ENCODE measurements at places on chromosomes 5 and 9.

DNA sequence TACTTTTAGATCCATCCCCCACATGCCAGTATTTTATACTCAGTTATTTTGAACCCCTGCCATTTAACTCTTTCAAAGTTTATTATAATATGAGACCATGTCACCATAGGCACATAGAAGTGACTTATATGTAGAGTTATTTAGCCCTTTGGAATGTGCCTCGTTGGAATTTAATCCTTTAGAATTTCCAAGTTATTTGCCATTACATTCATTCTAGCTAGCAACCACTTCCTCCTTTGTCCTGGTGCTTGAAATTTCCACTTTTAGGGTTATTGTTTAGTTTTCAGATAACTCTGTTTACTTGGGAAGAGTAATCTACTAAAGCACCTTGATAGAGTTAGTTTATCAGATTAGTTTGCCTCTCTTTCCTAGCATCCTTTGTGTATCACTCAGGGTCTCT is 82.8 kb upstream of the TLE1 start:
- DNase-seq, result peak; percentile 76

GRCh38 chr5:149580808-149581191 is 498 bp upstream of the ARHGEF37 start:
- DNase-seq, result no peak

DNA sequence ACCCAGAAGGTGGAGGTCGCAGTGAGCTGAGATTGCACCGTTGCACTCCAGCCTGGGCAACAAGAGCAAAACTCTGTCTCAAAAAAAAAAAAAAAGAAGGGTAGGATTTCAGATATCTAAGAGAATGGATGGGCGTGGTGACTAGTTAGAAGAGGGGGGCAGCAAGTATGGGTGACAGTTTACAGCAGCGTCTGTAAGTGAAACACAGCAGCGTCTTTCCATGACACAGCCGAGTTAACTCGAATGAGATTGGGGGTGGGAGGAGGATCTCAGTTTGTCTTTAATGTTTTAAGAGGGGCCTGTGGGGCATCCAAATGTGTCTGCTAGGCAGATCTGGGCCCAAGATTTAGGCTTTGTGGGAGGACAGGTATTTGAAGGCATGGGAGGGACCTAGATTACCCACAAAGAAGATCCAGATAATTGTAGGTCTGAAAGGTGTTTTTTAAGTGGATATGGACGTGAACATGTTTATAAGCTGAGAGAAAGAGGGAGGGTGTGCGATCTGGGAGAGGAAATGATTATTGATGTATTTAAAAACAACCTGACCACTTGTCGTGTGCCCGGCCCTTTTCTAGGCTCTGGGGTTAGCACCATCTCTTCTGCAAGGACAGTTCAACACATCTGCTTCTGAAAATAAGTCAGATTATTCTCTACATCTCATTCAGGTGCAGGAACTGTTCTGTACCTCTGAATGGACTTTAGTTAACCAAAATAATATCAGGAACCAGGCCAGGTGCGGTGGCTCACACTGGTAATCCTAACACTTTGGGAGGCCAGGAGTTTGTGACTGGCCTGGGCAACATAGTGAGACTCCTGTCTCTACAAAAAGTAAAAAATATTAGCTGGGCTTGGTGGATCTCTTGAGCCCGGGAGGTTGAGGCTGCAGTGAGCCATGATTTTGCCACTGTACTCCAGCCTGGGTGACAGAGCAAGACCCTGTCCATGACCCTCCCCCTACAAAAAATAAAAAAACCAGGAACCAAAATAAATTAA is 2.5 kb downstream of the CEP78 start:
- no peak for DNase-seq

- DNase-seq, result no peak
Measured at GRCh38 chr9:110364451-110364850, 26.8 kb upstream of the TXNDC8 start.

DNA sequence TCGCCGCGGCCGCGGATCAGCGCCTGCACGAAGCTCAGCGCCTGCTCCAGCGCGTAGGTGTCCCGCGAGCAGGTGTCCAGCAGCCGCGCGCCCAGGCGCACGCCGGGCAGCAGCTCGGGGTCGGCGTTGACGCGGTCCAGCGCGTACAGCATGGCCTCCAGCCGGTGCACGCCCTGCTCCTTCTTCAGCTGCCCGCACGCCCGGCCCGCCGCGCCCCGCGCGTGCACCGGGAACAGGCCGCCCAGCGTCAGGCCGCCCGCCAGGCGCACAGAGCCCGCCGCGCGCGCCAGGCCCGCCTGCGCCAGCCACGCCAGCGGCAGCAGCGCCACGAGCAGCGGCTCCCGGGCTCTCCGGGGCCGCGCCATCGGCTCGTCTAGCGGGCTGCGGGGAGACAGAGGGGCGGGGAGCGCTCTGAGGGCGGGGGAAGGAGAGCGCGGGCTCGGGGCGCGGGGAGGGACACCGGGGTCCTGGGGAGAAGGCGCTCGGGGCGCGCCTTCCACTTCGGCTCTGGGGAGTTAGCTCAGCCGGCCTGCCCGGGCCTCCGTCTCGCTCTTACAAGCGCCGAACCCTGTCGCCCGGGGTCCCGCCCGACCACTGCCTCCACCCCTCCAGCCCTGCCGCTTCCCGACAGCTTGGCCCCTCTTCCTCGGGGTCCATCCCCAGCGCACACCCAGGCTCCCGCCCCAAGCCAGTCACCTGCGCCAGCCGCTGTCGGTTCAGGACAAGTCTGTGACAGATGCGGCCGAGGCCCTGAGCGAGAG is at the start of gene GRM6:
TSS of gene GRM6 (minus strand) at position 741 of the 761 bp plus-strand sequence. CDS start at position 365, 376 bp downstream.
- DNase-seq, result no peak

GRCh38 chr5:10735569-10736276 is 25.3 kb downstream of the DAP start:
- no peak for DNase-seq

DNA sequence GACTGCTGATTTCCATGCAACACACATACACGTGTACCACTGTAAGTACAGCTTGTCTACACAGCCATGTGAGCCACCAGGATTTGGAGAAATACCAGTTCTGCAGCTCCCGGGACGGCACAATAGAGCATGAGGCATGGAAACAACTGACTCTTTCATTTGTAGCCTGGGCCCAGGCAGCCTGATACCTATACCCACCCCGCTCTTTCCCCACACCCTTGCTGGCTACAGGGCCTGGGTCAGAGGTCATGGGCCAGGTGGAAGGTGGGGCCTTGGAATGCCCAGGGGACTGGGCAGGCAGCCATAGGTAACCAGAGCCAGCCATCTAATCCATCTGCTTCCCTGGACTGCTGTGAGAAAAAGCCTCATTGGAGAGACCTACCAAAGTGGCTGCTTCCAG is 39.0 kb upstream of the ZSWIM6 start:
- DNase-seq, result no peak

- DNase-seq, result no peak
Measured at GRCh38 chr9:95029720-95030119, 287.8 kb downstream of the FANCC start.
